Panc1 (cell line): ENCODE measurements at places on chromosomes 1 and 21. TPM values are rescaled to one million over a fixed set of nuclear protein-coding genes. Genes with fewer than 3 reads are reported as not detected.

DNA sequence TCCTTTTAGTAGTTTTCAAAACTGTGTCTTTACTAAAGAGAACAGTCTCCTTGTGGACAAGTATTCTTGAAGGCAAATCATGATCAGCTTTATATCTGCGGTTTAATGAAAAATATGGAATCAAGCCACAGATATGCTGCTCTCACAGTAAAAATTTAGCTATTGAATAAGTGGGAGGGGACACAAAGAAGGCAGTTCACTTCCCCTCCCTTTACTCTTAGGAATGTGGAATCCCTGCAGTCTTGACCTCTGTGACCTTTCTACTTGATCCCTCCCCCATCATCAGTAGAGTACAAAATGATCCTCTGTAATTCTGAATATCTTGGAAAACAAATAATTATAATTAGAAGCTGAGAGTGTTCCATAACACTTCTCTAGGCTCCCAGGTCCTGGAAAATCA lies 136.7 kb upstream of the HOOK1 start:
- no peaks in the 10 kb centered on the region for H3K4me1 ChIP-seq
- H3K27me3 ChIP-seq = no peaks in the 10 kb centered on the region
- no peak for DNase-seq
- no peak overlapping the region for H3K27ac ChIP-seq
- no peak overlapping the region for H3K4me3 ChIP-seq

- no peak for DNase-seq
- H3K4me3 ChIP-seq = peak overlapping the region; percentile 80
- peaks cover 43% of the 10 kb centered on the region for H3K4me1 ChIP-seq
- no peaks in the 10 kb centered on the region for H3K27me3 ChIP-seq
- H3K27ac ChIP-seq = peak overlapping the region; percentile 94
- no peaks in the 10 kb centered on the region; the same call in 1 of the 2 replicates for H3K36me3 ChIP-seq
These were observed 868 bp downstream of the ZBTB40 start for GRCh38 chr1:22452481-22452957.

DNA sequence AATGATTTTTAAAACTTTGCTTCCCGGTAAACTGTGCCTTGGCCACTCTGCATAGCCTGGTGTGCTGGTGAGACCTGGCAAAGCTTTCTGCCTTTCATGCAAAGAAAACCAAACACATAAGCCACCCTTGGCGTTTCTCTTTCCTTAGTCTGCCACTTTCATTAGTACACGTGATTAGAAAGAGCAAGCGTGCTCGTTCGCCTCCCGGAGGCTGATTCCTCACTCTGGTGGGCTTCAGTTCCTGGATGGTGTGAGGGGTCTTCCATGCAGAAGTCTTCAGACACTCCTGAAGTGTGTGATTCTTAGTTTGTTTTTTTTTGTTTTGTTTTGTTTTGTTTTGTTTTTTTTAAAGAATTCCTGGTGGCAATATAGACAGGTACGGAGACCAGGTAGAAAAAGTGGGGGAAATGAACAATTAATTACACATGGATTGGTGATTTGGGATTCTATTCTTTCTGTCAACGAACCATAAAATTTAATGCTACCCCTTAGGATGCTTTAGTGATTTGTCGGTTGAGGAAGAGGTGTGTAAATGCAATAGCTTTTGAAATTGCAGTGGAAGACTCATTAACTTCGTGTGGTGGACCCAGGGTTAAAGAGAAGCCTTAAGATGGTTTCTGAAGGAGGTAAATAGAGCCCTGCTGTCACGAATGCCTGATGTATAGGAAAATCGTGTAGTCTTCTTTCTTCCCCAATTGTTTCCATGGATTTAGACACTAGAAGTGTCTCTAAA lies 2.1 kb downstream of the GALNT2 start:
- H3K36me3 ChIP-seq = no peaks in the 10 kb centered on the region; the same call in 1 of the 2 replicates
- H3K4me3 ChIP-seq = peak overlapping the region; percentile 71

DNA sequence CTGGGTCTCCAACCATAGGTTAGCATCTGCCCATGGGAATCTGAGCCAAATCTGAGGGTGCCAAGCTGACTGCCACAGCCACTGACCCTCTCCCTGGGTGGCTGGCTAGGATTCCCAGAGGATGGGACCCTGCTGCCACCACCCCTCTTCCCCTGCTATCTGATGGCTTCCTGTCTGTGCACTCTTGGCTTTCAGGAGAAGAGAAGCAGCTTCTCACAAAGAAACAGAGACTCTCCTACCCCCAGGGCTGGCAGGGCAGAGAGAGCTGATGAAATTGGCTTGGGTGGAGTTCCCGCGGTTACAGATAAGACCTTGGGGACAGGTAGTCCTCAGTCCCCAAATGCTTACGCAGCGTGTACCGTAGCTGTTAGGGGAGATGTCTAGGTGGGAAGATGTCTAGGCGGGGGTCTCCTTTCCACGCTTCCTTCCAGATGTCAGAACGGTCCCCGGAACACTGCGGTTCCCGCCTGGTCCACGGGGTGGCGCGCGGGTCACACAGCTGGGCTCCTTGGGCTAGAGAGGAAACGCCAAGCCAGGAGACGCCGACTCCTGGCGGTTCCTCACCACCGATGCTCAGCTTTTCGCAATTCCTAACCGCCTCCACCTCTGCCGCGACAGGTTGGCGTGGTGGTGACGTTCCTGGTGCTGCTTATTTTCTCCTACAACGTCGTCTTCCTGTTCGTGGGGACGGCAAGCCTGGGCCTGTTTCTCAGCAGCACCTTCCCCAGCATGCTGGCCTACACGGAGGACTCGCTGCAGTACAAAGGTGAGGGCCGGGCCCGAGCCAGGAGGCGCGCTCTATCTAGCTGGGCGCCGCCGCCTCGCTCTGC lies 40.1 kb downstream of the ELK4 start:
- no peaks in the 10 kb centered on the region; the same call in 1 of the 2 replicates for H3K4me1 ChIP-seq
- peak; percentile 58 for DNase-seq
- H3K27me3 ChIP-seq = no peaks in the 10 kb centered on the region
- H3K4me3 ChIP-seq = peak overlapping the region; percentile 27
- no peaks in the 10 kb centered on the region for H3K36me3 ChIP-seq

Gene ENAH
- 133 TPM for total RNA-seq
